ENCODE measurements at places on chromosomes 7 and 10.

DNA sequence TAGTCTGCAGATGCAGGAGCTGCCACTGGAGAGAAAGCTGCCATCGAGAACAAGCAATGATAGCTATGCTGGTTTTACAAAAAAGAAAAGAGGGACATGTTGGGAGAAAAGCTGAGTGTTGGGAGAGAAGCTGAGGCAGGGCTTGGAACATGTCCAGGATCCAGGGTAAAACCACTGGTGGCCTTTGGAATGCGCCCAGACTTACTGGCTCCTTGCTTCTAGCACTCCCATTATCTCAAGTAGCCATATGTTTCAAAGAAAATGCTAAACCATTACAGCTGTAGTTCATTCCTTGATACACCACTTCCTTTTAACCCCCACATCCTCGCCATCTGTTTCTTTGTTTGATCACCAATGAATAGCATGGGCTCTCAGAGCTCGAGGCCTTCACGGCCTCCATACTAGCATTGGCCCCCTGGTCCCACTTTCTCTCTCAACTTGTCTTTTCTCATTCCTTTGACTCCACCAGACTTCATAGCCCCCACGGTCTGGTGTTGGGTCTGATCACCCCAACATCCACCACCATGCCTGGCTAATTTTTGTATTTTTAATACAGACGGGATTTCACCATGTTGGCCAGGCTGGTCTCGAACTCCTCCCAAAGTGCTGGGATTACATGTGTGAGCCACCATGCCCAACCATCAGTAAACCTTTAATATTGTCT lies 23.8 kb upstream of the PLAC9 start:
- no peak for DNase-seq

GRCh38 chr10:19623321-19623720 lies 192.9 kb upstream of the PLXDC2 start:
- no peak for DNase-seq

GRCh38 chr10:66784770-66785169 lies 141.1 kb upstream of the LRRTM3 start:
- DNase-seq, result no peak

DNA sequence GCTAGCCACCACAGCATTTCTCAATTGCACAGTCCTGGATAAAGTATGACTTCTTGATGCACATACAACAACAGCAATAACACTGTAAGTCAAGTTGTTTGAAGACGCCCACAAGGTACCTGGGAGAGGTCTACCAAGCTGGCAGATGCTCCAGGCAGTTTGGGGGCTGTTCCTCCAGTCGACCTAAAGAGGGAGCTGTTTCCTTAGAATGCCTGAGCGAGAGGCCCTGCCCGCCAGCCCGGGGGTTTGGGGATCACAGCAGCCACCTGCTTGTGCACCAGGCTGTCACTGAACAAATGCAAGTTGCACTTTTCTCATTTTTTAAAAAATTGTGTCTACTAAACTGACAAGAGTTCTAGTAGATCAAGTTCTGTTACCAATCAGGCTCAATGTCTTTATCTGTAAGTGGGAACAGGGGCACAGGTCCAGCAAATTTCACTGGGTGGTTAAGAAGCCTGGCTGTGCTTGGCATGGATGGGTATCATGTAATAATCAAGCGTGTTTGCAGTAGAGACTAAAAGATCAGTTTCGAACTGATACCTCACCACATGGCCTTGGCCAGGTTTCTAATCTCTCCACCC lies 193.8 kb upstream of the ADO start:
- peak; percentile 87 for DNase-seq

DNA sequence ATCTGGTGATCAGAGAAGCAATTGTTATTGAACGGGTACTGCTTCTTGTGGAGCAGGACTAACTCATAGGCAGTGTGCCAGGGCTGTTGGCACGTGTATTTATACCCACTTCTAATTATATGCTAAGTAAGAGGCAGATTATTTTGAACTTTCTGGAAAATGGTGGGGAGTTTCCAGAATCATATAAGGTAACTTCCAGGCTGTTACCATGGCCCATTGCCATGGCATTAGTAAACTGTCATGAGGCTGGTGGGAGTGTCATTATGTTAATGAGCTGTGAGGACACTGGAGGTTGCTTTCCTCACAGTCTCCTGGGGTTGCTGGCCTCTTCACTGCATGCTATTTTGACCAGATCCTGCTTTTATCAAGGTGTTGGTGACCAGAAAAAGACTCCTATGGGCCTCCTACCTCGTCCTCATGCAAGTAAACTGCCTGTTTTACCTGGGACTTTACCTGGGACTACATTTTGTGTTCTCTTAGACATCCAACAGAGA lies 122.6 kb downstream of the KCND2 start:
- DNase-seq, result no peak

- DNase-seq, result no peak
Measured at GRCh38 chr7:130277763-130278643, 11.3 kb downstream of the CPA2 start.

DNA sequence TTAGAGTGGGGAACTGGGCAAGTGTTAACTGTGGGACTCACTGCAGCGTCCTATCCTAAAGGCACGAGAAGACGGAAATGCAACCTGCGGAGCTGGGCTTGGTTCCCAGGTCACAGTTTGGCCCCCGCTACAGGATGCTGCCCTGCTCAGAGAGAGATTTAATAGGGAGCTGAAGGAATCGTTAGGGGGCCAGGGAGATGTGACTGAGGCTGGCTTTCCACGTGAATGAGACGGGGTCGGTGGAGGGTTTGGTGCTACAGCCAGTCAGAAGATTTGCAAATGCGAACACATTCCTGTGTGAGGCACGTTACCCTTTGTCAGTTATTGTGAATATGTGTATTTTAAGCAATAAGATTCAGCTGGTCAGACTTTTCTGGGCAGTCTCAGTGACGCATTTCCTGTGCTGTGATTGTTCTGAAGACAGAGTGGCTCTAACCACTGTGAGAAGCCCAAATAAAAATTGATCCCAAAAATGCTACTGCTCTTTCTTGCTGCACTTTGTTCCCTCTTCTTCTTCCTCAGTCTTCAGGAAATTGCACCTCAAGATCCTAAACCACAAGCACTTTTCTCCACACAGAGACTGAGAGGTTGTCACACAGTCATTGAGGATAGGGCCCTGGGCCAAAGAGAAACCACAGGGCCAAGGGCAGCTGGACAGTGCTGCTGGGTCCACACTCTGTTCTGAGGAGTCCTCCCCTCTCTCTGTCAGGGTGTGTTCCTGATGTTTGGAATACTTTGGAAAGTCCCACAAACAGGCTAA lies 21.2 kb downstream of the CYP17A1 start:
- DNase-seq, result no peak

DNA sequence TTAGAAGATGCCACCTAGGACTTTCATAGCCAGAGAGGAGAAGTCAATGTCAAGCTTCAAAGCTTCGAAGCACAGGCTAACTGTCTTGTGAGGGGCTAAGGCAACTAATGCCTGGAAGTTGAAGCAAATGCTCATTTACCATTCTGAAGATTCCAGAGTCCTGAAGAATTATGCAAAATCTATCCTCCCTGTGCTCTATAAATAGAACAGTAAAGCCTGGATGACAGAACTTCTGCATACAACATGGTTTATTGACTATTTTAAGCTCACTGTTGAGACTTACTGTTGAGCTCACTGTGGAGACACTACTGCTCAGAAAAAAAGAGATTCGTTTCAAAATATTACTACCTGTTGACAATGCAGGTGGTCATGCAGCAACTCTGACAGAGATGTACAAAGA lies 28.6 kb downstream of the TNS3 start:
- no peak for DNase-seq

DNA sequence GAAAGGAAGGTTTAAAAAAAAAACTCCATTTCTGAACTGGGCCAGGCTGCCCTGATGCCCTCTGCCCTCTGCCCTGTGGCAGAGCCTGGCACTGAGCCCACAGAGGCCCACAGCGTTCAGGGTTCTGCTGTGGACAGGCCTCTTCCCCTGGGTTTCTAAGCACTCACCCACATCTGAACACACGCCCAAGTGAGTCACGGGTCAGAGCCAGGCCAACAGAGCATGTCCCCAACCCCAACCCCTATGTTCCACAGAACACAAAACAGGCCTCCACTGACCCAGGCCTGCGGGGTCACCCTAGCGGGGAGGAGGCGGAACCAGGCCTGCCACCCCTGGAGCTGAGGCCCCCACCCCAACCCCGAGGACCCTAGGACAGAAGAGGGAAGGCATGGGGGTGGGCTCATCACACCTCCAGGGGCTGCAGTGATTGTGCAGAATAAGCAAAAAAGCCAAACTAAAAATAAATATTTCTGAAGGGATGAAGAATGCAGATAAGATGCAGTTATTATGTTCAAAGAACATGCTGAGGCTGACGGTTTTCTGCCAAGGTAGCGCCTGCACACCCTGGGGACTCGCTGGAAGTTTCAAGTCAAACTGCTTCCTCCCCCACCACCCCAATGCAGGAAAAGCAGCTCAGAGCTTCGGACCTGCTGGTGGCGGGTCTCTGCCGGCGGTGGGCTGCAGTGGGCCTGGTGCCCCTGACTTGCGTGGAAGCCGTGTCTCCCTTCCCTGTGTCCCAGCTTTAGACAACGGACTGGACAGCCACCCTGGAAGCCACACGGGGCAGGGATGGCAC lies 5.4 kb downstream of the WDR86 start:
- no peak for DNase-seq

All from germinal center (tissue), 1 donor.